ENCODE measurements at places on chromosomes 4 and X.

DNA sequence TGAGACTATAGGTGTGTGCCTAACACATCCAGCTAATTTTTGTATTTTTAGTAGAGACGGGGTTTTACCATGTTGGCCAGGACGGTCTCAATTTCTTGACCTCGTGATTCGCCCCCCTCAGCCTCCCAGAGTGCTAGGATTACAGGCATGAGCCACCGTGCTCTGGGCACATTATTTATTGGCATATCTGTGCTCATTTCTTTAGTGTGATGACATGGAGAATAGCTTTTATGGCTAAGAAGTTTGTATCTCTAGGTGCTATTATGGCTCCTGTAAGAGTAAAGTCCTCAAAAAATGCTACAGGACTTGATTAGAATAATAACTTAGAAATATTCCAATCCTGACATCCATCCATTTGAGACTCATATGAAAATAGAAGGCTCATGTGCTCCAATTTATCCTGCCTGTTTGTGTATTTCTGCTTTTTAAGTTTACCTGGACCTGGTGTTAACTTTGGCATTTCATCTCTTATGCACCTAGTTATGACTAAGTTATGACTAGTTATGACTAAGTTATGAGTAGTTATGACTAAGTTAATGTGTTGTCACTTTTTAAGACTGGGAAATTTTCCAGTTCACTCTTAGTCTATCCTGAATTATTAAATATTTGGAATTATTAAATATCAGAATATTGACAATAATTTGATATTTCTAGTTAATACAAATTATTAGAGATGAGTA is 36.4 kb upstream of the UNC5C start:
- DNase-seq: no peak

DNA sequence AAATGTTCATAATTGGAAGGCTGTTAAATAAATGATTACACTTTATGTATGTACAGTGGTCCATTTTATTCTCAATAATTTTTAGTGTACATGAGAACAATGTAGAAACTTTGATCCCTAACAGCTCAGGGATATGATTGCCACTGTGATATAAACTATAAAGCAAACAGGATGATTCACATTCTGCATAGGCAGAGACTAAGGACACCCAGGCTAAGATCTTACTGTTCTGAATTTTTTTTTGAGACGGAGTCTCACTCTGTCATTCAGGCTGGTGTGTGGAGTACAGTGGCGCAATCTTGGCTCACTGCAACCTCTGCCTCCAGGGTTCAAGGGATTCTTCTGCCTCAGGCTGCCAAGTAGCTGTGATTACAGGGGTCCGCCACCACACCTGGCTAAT is 186.6 kb downstream of the PDGFC start:
- DNase-seq: no peak

DNA sequence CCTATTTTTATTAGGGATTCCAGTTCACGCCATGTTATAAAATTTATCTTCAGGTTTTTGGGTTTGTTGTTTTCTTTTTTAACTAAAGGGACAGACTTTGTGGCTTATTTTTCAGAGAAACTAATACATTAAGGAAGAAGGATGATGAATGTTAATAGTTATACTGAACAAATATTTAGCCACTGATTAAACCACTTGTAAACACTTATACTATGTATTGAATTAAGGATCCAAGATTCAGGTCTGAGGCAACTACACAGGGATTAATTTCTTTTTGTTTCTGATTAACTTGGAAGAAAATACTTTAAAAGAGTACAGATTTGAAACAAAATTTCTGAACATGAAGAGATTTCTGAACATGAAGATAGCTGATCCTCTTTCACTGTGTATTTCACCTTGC is 82.8 kb upstream of the NAP1L5 start:
- DNase-seq: no peak

DNA sequence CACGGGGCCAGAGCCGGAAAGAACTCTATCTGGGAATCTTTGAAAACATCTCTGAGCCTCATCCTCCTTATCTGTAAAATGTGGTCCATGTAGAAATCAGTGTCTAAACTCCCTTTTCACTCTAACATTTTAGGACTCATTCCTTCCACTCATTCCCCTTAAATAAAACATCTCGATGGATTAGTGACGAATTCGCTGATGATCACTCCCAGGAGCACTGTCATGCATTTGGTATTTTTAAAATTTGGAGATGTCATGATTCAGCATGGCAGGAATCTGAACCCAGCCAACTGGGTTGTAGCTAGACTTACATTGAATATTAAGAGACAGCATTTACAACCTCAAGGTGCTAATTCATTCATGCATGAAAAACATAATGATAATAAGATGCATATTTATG is 88.1 kb downstream of the SPANXN3 start:
- DNase-seq: no peak

DNA sequence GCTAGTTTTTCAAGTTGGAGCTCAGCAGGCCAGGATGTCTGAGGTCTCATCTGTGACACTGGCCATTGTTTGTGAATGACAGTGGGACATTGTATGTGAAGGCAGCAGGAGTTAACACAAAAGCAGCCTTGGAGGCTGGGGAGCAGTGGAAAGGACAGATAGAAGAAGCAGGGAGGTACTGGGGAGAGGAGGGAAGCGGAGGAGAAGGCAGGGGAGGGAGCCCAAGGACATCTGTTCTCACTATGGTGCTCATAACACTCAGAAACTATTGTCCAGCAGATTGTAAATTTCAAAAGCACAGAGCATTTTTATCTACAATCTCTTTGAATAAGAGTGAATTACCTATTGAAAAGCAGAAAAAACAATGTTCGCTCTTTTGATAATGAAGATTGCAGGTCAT is 253.6 kb upstream of the DIPK2B start:
- DNase-seq: peak; percentile 3

DNA sequence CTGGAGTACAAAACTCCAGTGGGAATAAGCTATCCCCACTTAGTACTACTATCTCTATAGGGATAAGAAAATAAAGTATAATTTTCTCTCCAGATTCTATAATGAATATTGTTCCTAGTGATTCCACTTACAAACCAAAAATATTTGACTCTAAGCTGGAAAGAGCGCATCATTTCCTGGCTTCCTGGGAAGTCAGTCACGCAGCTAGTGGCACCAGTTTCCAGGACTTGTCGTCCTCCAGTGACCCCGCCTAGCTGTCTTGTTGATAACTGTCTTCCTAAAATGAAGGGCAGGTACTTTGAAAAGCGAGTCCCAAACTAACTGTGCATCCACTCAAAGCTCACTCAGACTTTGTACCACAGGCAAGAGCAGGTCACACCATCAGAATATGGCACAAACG is 39.3 kb downstream of the LNX1 start:
- no peak for DNase-seq

GRCh38 chr4:165668694-165669093 is 204.3 kb upstream of the TLL1 start:
- no peak for DNase-seq

- DNase-seq: no peak
Measured at GRCh38 chrX:21989384-21989783, 42.7 kb upstream of the PHEX start.

DNA sequence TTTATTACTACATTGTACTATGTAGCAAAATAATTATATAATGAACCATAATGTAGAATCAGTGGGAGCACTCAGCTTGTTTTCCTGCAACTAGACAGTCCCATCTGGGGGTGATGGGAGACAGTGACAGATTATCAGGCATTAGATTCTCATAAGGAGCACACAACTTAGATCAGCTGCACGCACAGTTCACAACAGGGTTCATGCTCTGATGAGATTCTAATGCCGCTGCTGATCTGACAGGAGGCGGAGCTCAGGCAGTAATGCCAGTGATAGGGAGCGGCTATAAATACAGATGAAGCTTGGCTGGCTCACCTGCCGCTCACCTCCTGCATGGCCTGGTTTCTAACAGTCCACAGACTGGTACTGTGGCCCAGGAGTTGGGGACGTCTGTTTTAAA is 199.2 kb downstream of the MAB21L2 start:
- no peak for DNase-seq

DNA sequence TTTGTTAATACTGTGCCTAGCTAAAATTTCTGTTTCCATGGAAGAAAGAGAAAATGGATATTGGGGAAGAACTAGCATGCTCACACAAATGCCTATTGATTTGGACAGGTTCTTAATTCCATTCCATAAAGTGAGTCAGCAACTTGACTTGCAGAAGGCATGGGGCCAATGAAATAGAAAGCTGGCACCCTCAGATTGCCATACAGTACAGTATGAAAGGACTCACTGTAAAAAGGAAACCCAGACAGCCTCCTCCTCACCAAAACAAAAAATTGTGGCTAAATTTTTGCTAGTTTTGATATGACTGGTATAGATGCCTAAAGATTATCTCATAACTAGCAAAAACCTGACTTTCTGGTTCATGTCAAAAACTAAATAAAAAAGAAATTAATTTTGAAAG is 11.2 kb upstream of the TAB3 start:
- no peak for DNase-seq

DNA sequence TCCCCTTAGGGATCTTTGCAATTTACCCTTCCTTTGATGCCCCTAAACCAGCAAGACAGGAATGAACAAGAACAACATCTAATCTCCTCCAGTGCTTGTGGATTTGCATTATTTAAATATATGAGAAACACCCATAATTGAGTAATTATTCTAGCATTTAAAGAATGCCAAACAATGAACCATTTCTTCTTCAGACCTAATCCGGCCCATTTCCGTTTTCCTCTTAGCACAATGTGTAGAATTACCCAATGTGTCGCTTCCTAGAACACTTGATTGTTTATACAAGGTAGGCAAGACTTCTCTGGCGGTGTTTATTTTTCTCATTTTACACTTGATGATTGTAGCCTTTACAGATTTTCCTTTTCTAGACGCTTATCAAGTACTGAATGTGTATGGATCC is 43.5 kb downstream of the CLDN34 start:
- DNase-seq: no peak

- DNase-seq: no peak
Measured at GRCh38 chr4:79695848-79696247, 287.8 kb upstream of the GK2 start.

DNA sequence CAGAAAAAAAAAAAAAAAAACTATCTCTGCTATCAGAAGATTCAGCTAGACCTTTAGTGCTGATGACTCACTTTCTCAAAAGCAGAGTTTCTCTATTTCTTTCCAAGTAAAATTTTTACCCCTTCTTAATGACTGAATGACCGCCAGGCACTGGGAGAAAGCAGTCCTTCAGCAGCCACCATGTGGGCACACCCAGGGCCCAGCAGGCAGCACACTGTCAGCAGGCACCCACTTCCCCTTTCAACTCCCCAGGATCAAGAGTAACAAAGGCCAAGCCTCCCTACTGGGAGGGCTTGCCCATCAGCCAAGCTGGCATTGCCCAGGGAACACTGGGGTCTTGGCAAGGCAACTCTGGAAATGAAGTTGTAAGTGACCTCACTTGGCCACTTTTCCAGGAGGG is 201.9 kb upstream of the MAMLD1 start:
- no peak for DNase-seq

DNA sequence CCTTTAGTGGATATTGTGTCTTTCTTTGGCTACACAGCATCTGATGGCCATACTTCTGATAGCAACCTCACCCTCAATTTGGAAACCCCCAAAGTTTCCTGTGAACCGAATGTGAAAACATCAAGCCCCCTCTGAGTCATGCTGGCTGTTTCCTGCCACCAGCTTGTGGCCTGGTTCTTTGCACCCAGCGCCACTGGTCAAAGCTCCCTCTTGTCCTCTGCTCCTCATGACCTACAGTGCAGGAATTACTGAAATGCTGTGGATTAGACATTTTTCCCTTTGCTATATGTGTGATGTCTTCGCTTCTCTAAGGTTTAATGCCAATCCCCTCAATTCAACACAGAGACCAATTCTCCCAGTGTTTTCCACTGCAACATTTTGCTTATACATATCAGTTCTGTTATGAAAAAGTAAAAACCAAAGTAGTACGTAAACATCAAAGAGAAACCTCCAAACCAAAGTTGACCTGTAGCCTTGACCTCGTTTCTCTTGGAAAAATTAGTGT is 224.0 kb upstream of the TENM3 start:
- DNase-seq: no peak

GRCh38 chrX:136491832-136492231 is 4.1 kb downstream of the BRS3 start:
- no peak for DNase-seq

GRCh38 chr4:35493977-35494376 is 750.3 kb downstream of the ARAP2 start:
- DNase-seq: no peak

DNA sequence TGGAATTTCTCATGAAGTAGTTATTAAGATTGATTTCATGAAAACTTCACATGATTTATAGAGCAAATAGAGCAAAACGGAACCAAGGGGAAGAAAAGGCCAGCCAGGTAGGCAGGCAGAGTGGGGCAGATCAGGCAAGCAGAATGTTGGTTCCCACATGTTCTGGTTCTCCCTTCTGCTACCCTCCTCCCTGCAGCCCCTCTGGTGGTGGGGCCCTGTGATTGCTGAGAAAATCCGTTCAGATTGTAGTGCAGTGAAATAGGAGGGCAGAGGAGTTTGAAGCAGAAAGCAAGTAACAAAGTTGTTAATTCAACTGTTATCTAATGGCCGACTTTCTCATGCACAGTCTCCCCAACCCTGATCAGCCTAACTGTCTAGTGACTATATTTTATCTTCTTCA is 185.3 kb downstream of the MID1IP1 start:
- no peak for DNase-seq

- DNase-seq: no peak
Measured at GRCh38 chr4:55910140-55910539, 38.6 kb upstream of the CEP135 start.

GRCh38 chrX:108130889-108131288 is 39.3 kb downstream of the ATG4A start:
- no peak for DNase-seq

DNA sequence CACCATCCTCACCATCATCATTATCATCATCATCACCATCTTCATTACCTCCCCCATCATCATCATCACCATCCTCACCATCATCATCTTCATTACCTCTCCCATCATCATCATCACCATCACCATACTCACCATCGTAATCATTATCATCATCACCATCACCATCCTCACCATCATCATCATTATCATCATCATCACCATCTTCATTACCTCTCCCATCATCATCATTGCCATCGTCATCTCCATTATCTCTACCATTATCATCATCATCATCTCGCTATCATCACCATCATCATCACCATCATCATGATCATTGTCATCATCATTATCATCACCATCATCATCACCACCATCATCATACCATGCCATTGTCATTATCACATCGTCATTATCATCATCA is 362.9 kb downstream of the DHRSX start:
- no peak for DNase-seq

- no peak for DNase-seq
Measured at GRCh38 chr4:108168671-108169523, at the start of gene LEF1. Gene LEF1 (minus strand): TSS chr4:108168932. CDS start chr4:108167767, 1,165 bp downstream.

- DNase-seq: no peak
Measured at GRCh38 chr4:112557676-112558411, 41.9 kb upstream of the NEUROG2 start.

DNA sequence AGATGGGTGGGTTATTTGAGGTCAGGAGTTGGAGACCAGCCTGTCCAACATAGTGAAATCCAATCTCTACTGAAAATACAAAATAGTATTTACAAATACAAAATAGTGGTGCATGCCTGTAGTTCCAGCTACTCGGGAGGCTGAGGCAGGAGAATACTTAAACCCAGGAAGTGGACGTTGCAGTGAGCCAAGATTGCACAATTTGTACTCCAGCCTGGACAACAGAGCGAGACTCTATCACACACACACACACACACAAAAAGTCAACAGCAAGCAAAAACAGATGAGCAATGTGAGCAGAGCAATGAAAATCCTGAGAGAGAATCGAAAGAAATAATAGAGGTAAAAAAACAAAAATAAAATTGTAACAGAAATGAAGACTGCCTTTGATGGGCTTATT is 168.8 kb downstream of the PCDH18 start:
- no peak for DNase-seq

Data from substantia nigra (tissue), 51 donors.